ENCODE measurements at places on chromosomes 16 and 17.

GRCh38 chr16:56866955-56867830, 2.2 kb downstream of the SLC12A3 start:
- DNase-seq: peak; percentile 19

- no peak for DNase-seq
These were observed 87.0 kb upstream of the FBXO47 start for GRCh38 chr17:39054111-39054645.

GRCh38 chr16:330741-331140, 21.8 kb downstream of the AXIN1 start:
- no peak for DNase-seq

DNA sequence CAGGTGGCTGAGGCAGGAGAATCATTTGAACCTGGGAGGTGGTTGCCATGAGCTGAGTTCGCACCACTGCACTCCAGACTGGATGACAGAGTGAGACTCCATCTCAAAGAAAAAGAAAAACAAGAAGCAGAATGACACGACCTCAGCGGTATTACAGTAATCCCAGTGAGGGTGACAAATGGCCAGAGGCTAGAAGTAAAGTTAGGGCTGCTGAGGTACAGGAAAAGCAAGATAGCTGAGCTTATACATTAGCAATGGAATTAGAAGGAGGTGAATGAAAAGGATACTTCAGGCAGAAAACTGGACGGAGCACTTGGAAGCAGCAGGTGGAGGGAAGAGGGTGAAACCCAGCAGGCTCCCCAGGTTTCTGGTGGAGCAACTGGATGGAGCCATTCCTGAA, 26.1 kb upstream of the AMZ2 start:
- DNase-seq: no peak

- no peak for DNase-seq
These were observed 23.3 kb upstream of the TAC4 start for GRCh38 chr17:49871211-49871610.

DNA sequence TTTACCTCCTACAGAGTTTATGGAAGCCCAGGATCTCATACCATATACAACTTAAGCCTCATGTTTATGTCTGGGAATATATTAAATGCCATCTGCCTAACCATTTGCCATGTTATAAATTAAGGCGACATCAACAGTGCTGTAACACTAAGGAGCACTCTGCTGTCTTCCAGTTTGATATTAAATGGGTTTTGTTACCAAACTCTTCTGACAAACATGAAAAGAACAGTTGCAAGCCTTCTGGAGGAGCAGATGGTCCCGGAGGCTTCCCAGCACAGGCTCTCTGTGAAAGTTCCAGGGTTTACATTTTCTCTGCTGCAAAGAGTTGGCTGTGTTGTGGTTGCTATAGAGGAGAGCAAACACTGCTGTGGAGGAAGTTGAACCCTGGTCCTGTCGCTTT, 545.3 kb upstream of the SALL1 start:
- DNase-seq: no peak

DNA sequence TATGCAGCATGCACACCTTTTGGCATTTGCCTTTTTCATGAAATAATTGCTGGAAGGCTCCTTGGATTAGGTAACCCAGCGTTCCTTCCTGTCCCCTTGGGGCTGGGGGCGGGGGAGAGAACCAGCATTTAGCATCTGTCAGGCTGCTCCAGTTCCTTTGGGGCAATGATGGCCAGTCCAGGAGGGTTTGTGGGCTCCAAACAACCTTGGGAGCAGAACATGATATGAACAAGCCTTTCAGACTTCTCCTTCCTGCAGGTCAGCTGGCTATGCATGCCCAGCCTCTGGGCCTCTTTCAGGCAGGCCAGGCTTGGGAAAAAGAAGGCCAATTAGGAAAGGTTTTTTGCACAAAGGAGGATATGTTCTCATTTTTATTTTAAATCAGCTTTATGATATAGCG, 1.1 kb upstream of the SMTNL2 start:
- DNase-seq: no peak

- DNase-seq: no peak
These were observed 14.2 kb downstream of the ATP6V0A1 start for GRCh38 chr17:42472709-42473521.

GRCh38 chr16:4212934-4213296, 29.0 kb downstream of the SRL start:
- DNase-seq: no peak

GRCh38 chr16:30380072-30380802, 2.1 kb downstream of the SEPTIN1 start:
- DNase-seq: no peak

DNA sequence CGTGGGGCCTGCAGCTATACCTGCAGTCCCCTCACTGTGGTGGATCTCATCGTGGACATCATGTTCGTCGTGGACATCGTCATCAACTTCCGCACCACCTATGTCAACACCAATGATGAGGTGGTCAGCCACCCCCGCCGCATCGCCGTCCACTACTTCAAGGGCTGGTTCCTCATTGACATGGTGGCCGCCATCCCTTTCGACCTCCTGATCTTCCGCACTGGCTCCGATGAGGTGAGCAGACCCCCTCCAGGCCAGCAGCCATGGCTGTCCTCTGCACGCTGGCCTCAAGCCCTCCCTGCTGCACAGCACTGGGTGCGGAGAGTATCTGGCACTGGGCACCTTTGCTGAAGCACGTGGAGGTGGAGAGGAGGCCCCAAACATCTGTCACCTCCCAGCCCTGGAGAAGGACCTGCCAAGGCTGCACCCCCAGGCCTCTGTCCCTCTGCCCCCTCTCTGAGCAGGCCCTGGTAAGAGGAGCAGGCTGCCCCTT, 11.0 kb downstream of the KCNH6 start:
- DNase-seq: no peak

- DNase-seq: no peak
These were observed 23.4 kb upstream of the METRNL start for GRCh38 chr17:83055911-83056582.

- DNase-seq: no peak
These were observed 202.0 kb downstream of the C16orf78 start for GRCh38 chr16:49575346-49576172.

DNA sequence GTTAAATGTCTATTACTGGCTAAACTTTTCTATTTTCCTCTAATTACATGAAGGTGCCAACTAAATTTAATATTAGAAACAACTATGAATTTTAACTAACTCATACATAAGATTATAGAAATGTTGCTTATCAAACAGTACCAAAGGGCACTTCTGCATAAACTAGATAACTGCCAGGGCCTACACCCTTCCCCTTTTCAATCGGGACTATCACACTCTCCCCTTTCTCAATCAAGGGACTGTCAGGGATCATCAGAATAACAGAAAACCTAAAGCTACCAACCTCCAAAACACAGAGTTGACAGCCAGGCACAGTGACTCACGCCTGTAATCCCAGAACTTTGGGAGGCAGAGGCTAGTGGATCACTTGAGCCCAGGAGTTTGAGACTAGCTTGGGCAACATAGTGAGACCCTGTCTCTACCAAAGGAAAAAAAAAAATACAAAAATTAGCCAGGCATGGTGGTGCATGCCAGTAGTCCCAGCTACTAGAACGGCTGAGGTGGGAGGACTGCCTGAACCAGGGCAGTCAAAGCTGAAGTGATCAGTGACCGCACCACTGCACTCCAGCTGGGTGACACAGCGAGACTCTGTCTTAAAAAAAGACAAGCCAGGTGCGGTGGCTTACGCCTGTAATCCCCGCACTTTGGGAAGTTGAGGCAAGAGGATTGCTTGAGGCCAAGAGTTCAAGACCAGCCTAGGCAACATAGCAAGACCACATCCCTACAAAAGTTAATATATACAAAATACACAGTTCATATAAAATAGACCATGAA, 3.2 kb upstream of the PHLPP2 start:
- DNase-seq: no peak

DNA sequence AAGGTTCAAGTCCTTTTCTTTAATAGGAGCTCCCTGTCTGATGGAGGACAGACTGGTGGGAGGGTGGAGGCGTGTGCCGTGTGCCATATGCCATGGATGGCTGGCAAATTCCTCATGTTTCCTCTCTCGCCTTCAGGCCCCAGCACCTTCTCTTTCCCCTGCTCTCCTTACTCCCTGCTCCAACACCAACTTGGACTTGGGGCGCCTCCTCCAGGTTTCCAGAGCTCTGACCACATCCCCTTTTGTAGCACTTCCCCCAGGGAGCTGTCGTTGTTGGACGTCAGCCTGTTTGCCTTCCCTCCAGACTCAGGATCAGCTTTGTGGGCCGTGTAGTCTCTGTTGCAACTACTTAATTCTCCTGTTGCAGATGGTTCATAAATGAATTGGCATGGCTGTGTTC, 30.7 kb downstream of the TMC7 start:
- no peak for DNase-seq

DNA sequence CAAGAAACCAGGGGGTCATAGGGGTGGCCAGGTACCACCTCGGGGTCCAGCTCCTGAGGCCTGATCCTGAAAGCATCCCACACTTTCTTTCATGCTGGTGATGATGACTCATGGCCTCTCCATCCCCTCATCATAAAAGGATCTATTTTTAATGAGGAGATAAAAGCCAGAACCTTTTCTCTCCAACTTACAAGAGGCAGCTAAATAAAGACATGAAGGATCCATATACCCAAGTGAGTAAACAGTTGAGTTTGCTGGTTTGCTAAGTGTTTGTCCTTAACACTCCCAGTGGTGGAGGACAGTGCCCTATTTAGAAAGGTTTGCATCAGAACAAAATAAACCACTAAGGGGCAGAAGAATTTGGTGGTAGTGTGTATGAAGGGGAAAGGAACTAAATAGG, 383.8 kb downstream of the GRIN2A start:
- no peak for DNase-seq

DNA sequence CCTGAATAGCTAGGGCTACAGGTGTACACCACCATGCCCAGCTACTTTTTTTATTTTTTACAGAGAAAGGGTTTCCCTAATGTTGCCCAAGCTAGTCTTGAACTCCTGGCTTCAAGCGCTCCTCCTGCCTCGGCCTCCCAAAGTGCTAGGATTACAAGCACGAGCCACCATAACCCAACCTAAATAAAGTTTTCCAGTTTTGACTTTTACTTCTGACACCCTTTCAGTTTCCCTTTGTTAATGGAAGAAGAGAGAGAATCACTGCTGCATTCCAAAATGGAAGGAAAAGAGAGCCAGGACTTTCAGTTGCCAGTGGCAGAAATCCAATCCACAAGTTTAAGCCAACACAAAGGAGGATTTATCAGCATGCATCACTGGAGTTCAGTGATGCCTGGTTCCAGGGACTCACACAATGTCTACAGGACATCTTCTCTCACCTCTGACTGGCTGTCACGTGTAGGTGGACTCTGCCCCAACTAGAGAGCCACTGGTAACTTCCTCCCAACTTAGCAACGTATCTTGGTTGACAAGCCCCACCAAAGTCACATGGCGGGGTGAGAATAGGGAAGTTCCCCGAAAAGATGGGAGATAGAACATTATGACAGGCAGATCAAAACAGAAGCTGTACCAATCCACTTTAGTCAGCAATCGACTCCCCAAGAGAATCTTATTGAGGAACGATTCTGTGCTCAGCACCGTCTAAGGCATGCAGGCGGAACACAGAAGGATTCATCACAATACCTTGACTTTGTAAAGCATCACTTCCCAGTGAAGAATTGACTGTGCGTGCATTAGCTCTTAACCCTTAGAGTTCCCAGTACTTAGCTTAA, 46.5 kb downstream of the GAS7 start:
- no peak for DNase-seq

GRCh38 chr16:70751593-70751992, 49.4 kb downstream of the VAC14 start:
- DNase-seq: no peak

- no peak for DNase-seq
These were observed 12.7 kb downstream of the MAPT start for GRCh38 chr17:45906927-45907622.

DNA sequence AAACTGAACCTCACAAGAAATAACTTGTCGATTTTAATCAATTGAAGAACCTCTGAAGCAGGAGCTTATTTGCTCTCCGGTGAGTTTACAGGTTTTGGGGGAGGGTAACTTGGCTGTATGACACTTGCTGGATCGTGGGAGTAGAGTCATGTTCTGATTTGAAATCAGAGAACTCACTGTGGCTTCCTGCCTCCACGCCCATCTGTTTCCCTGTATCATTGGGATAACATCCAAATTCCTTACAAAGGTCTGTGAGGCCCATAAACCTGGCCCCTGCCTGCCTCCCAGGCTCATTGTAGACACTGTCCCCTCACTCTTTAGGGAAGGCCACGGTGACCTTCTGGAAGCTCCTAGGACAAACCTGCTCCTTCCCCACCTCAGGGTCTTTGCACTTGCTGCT, 48.3 kb downstream of the C17orf67 start:
- DNase-seq: no peak

DNA sequence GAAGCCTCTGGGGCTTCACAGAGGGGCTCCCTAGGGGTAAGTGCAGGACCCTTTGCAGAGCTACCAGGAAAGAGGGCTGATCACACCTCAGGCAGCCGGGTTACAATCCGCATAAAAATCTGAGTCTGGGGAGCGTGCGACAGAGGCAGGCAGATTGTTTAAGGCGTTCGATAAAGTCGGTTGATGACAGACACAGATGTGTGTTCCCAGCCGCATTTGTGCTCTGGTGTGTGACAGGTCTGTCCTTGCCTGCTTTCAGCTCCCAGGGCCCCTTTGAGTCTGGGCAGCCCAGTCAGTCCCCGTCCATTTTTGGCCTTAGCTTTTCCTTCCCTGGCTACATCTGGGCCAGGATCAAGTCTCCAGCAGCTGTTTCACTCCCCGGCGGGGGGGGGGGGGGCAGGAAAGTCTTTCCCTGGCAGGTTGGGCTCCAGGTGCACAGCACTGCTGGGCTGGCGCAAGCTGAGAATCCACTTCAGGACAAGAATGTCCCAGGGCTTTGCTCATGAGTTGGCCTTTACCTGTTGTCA, 1.3 kb upstream of the ZACN start:
- no peak for DNase-seq

GRCh38 chr17:67509390-67510287, 132.6 kb downstream of the PITPNC1 start:
- no peak for DNase-seq
